ENCODE measurements at places on chromosomes 5 and 9.

GRCh38 chr5:83145882-83146331, 68.6 kb downstream of the XRCC4 start:
- DNase-seq: peak; percentile 46

DNA sequence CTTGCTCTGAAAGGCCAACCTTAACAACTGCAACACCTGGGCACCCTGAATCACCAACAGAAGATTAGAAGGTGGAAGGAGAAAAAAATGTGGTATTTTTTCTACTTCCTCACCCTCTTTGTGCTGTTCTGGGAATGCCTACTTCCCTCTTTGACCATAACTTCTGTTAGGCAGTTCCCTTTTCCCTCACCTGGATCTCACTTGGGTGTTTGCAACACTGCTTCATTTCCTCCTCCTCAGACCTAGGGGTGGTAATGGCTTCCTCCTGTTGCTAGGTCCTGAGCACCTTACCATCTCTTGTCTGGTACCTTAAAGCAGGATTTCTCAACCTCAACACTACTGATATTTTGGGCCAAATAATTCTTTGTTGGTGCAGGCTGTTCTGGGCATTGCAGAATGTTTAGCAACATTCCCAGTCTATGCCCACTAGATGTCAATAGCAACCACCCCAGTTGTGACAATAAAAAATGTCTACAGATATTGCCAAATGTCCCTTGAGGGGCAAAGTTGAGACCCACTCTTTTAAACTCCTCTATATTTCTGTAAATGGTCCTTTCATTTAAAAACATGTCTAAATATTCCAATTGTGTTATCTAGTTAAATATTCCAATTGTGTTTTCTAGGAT, 300.0 kb upstream of the VLDLR start:
- DNase-seq: no peak

DNA sequence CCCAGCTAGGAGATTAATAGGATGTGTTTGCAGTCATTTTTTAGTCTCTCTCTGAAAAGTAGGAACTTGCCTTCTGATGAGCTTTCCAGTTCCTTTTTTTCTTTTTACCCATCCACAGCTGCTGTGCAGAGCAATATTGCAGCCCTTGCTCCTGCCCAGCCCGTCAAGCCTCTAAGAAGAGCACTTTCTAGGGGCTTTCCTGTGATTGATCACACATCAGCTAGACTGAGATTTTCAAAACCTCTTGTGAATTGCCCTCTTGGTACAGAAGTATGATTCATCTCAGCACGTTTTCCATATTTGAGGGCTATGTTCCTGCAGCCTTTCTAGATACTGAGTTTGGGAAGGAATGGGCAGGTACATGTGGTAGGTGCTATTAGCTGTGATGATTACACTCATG, 93.9 kb downstream of the GALNT10 start:
- no peak for DNase-seq

DNA sequence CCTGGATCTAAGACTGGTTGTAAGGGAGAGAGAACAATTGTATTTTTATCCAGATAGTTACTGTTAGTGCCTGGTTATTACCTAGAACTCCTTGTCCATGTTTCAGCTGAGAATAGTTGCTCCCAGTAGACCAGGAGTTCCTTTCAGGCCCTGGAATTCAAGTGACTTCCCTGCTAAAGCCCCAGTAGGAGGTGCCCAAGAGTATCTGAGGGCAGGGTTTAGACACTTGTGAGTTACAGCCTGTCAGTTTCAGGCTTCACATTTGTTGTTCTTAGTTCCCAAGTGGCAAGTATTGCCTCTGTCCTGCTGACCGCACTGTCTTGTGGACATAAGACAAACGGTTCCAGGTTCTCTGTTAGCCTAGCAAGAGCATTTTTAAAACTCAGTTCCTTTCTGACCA, 743.9 kb upstream of the SEMA6A start:
- no peak for DNase-seq

DNA sequence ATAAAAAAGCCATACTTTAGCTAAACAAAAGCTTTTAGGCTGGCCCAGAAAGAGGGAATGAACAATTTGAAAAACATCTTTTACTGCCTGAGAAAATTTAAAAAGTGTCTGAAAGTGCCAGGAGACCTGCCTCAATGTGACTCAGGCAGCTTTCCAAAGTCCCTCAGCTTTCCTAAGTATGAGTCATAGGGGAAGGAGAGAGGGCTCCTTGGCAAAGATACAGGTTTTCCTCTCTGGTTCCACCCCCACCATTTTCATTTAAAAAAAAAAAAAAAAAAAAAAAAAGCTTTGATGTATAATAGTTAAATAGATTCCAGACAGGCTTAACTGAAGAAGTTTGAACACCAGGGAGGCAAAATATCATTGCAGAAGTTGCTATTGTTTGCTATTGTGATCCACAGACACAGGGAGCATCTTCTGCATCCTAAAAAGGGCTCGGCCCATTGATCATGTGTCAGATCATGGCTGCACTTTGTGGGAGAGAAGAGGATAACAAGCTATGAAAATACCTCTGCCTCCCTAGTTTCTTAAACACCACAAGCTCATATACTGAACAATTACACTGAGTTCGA, 71.5 kb downstream of the MRPS27 start:
- DNase-seq: peak; percentile 86

DNA sequence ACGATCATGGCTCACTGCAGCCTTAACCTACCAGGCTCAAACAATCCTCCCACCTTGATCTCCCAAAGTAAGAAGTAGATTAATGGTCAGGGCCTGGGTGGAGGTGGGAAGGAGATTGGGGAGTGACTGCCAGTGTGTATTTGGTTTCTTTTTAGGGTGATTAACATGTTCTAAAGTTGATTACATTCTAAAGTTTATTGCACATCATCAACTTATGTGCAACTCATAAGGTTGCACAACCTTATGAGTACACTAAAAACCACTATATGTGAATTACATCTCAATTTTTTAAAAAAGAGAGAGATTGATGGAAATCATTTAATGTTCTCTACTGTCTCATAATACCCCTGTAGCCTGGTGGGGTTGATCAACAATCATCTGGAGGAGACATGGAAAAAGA, 218.1 kb downstream of the AOPEP start:
- no peak for DNase-seq

DNA sequence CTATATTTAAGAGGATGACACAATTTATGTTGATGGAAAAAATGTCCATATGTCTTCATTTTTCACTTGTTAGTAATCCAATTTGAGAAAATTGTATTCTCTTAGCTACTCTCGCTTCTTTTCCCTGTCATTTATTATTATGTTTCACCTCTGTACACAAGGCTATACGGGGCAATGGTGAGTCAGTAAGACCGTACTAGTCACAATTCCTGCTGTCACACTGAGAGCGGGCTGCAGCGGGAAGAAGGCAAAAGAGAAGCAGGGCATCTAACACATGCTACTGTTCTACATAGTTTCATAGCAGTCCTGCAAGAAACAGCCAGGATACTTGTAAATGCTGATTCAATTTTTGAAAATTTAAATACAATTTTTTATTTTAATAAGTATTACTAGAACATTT, 23.3 kb upstream of the PRDM9 start:
- no peak for DNase-seq

DNA sequence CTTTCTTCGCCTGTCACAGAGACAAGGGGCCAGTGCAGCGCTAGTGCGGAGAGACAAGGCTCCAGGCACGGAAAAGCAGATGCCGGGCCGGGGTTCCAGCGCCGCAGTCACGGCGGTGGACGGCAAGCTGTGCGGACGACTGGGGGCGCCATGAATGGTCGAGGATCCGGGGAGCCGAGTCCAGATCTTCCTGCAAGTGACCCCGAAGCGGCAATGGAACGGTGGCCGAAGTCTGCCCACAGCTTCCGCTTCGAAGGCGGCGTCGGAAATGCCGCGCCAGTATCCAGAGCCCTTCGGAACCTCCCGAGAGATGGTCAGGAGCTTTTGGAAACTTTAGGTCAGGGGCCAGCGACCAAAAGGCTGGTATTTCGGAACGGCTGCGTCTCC, 601 bp upstream of the FAF2 start:
- DNase-seq: no peak

- DNase-seq: no peak
Measured at GRCh38 chr9:6889868-6890267, 132.1 kb downstream of the KDM4C start.

GRCh38 chr5:11407556-11408145, 496.6 kb downstream of the CTNND2 start:
- no peak for DNase-seq

GRCh38 chr5:66742083-66742895, 146.1 kb downstream of the MAST4 start:
- DNase-seq: no peak

- no peak for DNase-seq
Measured at GRCh38 chr9:106059886-106060285, 365.5 kb downstream of the TMEM38B start.

- DNase-seq: peak; percentile 50
Measured at GRCh38 chr9:15277400-15278090, 29.5 kb downstream of the TTC39B start.

All from umbilical cord (tissue), 2 donors.